A549 treated with ZK216348 at 1 μM for 4 hours (cell line): ENCODE measurements at places on chromosomes 2 and 18. TPM values are rescaled to one million over a fixed set of nuclear protein-coding genes. Genes with fewer than 3 reads are reported as not detected.

The FSIP2 gene
- not detected in 5 replicates for total RNA-seq

The SOWAHC gene
- 6.6 to 13.5 TPM (median 11.7 TPM) in 5 replicates for total RNA-seq

The DOCK10 gene
- total RNA-seq = 28.3 to 39.3 TPM (median 33.5 TPM) in 5 replicates

The GCG gene
- not detected in 5 replicates for total RNA-seq

The SKA1 gene
- 9.7 to 15.0 TPM (median 12.4 TPM) in 5 replicates for total RNA-seq
